ENCODE measurements at places on chromosomes 3 and 15.

GRCh38 chr3:196186651-196187573, 24.3 kb downstream of the ZDHHC19 start:
- DNase-seq: no peak

DNA sequence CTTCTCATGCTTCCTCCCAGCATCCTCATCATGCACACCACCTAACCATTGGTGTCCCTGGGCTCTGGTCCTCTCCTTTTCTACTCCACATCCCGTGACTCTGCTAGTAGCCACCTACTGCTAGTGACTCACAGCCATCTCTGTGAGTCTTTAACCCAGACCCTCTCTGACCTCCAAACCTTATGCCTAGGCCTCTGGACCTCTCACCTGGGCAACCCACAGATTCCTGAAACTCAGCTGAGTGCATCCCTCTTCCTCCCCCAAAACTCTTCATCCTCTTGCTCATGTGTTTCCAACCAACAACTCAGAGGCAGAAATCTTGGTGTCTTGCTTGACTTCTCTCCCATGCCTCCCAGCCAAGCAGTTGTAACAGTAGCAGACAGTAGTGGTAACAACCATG, 20.0 kb upstream of the SLCO2A1 start:
- no peak for DNase-seq

DNA sequence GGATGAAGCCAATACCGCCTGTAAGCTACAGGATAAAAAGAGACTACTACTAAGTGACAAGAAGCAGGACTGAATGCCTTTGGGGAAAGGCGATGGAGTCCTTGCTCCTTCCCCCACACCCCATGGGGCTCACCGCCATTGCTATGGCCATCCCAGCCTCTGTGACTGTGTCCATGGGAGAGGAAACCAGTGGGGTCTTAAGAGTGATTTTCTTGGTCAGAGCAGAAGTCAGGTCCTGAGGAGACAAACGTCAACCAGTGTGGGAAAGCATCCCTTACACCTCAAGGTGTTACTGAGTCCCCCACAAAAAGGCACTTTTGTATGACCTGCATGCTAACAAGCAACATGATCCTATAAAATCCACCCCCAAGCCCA, 913 bp downstream of the IMPDH2 start:
- no peak for DNase-seq

DNA sequence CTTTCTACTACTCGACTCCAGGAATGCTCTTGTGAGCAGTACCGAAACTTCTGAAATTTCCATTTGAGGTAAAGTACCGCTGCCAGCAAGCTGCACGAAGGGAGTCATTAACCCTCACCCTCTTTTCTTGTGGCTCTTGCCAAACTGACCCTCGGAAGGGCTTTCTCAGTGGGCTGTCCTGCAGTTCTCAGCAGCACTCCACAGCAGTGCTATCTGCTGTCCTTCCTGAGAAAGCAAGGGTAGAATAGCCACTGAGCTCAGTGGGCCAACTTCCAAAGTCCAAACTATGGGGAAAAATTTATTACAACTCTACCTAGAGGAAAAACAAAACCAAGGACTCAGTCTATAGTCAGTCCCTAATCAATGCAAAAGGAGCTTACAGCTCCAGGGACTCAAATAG, 38.5 kb upstream of the COL8A1 start:
- no peak for DNase-seq

DNA sequence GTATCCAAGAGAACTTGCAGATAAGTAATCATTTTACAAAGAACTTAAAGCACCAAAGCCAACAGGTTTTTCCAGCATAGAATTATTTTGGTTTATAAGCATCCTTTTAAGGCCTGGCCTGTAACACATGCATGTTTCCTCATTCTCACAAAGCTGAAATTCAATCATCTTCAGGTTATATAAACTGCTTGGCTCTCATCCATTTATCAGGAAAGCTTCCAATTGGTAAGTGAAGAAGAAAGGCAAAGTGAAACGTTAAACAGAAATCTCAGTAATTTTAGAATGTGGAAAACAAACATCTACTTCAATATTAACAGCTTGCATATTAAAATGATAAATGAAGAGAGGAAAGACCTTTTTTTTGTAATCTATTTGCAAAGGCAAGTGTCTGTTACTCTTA, 1.6 kb downstream of the SERP1 start:
- no peak for DNase-seq

DNA sequence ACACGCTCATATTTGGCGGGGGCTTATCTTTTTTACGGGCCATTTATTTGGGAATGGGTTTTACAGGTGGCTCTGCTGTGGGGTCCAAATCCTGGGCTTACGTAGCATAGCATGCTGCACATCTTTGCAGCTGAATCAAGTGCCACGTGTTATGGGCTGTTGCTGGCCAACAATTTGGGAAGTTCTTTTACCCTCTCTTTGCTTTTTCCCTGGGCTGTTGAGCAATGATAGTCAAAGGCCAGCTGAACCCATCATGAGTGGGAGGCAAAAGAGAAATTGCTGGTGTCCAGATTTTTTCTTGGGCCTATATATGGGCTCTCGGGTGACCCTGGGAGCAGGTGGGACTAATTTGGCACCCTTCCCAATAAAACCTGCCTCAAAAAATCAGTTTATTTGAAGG, 209.3 kb upstream of the SATB1 start:
- no peak for DNase-seq

- DNase-seq: no peak
These were observed 793.0 kb downstream of the MCTP2 start for GRCh38 chr15:95024351-95024750.

GRCh38 chr3:61946570-61947324, 385.4 kb downstream of the PTPRG start:
- DNase-seq: no peak

DNA sequence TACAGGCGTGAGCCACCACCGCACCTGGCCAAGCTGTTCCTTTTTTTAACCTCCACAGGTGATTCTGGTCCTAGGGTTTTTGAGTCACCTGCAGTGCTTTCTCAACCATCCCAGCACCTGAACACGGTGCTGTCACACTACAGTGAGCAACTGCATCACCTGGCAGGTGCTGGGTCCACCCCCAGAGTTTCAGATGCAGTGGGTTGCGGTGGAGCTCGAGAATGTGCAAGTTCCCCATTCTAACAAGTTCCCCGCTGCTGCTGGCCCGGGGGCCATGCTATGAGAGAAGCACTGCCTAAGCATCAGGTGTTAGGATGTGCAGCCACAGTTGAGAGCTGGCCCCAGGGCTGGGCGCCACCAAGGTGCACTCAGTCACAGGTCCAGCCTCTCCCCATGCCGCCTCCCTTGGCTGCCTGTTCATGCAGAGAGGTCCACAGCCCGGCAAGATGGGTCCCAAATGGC, 18.0 kb downstream of the ISG20 start:
- no peak for DNase-seq
